ENCODE measurements at places on chromosomes 7 and 10.

DNA sequence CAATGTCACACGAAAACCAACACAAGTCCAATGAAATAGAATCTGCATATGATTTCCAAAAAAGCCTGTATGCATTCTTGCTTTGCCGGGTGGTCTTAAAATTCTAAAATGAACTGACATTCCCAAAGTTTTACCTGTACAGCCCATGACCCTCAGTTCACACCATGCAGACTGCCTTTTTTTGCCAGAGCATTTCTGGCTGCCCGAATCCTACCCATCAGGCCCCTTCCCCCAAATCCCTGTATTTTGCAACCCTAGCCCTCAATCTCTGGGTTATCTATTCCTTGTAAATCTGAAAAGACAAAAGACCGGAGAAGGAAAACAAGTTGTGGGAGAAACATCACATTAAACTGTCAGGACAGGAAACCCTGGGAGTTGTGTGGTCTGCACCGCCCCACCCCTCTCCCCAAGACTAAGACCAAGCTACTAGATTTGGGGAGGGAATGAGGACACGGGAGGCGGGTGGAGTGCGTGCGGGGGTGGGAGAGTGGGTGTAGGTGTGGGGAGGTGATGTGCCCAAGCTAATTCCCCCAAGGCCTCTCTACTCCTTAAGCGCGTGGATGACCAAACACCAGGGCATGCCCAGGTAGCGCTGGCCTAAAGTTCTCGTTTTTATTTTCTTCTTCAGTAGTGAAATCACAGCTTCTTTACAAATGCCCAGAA is 1.4 kb downstream of the JCAD start:
- DNase-seq: no peak

DNA sequence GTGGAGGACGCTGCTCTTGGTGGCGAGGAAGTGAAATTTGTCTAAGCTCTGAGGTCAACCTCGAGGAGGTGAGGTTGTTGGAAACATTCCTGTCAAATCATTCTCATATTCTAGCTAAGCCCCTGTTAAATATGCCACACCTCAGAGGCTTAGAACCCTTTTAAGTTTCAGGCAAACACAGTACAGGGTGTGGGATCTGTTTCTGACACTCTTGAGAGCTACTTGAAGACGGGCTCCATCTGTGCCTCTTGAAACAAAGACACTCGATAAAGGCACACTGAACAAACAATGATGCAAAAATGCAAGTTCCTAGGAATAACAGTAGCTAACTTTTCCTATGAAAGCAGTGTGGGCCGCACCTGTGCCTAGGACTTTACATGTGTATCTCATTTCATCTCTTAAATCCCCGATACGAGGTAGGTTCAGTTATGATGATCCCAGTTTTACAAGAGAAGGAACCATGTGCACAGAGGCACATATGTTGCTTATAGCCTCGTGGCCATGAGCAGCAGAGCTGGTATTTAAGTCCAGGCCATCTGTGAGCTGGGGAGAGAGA is 299.2 kb downstream of the CCDC3 start:
- DNase-seq: no peak

- DNase-seq: no peak
Observed at GRCh38 chr10:70834441-70835151, 18.8 kb downstream of the SGPL1 start.

DNA sequence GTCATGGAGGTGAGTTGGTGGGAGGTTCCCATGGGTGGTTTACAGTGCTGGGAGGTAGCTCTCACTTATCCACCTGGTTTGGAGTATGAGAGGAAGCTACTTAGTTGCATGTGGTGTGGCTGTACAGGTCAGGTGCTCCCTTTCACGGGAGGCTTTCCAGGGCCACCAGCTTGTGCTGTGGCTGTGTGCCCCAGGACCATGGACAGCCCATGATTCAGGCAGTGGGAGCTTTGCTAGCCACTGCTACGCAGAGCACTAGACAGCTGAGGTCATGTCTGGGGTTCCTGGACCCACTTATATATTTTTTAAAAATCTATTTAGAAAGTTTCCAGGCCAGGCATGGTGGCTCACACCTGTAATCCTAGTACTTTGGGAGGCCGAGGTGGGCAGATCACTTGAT is 42.5 kb upstream of the KCNMA1 start:
- no peak for DNase-seq

- no peak for DNase-seq
Observed at GRCh38 chr10:4034907-4035598, 250.0 kb upstream of the KLF6 start.

- no peak for DNase-seq
Observed at GRCh38 chr10:23368816-23369640, 24.4 kb upstream of the C10orf67 start.

- no peak for DNase-seq
Observed at GRCh38 chr10:113292086-113292485, 260.8 kb upstream of the HABP2 start.

- DNase-seq: no peak
Observed at GRCh38 chr7:144048648-144049047, at the start of gene OR2A5. TSS of gene OR2A5 (plus strand) at chr7:144048948. CDS start at chr7:144050402, 1,454 bp downstream.

DNA sequence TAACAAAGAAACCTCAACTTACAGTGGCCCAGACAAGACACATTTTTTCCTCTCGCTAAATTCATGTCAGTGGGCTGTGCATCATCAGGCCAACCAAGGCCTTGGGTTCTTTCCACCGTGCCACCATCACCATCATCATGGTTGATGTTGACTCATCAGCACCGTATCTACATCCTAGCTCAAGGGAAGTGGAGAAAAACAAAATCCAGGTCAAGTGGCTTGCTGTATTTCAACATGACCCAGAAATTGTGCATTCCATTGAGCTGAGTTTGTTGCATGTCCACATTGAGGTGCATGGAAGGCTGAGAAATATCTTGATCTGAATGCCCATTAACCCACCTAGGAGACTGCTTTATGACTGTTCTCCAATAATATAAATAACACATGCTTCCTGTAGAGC is 312.4 kb upstream of the CDC14C start:
- no peak for DNase-seq

- no peak for DNase-seq
Observed at GRCh38 chr7:24848878-24849277, 91.6 kb upstream of the GSDME start.

DNA sequence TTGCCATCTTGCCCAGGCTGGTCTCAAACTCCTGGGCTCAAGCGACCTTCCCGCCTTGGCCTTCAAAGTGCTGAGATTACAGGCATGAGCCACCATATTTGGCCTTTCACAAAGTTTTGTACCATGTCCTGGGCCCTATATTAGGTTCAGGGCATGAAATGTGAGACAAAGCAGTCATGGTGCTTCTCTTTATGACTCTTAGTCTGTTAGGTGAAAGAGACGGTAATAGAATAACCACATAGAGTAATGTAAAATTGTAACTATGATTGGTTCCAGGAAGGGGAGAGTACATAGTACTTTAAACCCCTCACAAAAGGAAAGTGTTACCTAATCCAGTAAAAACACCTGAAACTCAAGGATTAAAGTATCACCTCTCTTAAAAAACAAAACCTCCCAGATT is 144.7 kb downstream of the SPAG6 start:
- no peak for DNase-seq

DNA sequence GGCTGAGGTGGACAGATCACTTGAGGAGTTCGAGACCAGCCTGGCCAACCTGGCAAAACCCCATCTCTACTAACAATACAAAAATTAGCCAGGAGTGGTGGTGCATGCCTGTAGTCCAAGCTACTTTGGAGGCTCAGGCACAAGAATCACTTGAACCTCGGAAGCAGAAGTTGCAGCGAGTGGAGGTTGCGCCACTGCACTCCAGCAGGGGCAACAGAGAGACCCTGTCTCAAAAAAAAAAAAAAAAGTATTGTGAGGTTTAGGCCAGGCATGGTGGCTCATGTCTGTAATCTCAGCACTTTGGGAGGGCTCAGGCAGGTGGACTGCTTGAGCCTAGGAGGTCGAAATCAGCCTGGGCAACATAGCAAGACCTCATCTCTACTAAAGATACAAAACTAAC is 16.0 kb downstream of the TET1 start:
- DNase-seq: no peak

DNA sequence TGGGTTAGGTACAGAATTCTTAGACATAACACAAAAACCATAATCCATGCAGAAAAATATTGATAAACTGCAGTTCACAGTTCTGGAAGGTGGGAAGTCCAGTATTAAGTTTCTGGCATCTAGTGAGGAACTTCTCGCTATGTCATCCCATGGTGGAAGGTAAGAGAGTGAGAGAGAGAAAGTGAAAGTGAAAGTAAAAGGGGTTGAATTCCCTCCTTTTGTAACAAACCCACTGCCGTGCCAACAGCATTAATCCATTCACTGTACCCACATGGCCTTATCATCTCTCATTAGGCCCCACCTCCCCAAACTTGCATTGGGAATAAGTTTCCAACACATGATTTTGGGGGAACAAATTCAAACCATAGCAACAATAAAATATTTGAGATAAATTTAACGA is 17.1 kb downstream of the ZNF485 start:
- DNase-seq: peak; percentile 17

GRCh38 chr7:16702441-16702840 is 51.1 kb upstream of the TSPAN13 start:
- no peak for DNase-seq

DNA sequence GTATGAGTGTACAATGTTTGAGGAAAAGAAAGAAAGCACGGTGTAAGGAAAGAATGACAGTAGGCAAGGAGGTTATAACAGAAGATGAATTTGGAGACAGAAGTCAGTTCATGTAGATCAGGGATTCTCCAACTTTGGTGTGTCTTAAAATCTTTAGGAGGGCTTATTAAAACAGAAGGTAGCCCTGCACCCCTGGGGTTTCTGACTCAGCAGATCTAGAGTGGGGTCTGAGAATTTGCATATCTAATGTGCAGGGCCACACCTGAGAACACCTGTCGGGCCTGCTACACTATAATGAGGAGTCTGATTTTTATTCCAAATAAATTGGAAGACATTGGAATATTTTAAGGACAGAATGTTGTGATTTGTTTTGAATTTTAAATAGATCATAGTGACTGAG is 120.6 kb downstream of the RNF133 start:
- DNase-seq: no peak

- no peak for DNase-seq
Observed at GRCh38 chr10:69459893-69460575, 8.8 kb downstream of the TSPAN15 start.

GRCh38 chr10:10209167-10209566 is 808.5 kb upstream of the CELF2 start:
- DNase-seq: peak; percentile 1

GRCh38 chr7:115009736-115010440 is 88.0 kb downstream of the MDFIC start:
- DNase-seq: peak; percentile 37

- no peak for DNase-seq
Observed at GRCh38 chr10:541750-542371, 147.6 kb downstream of the DIP2C start.

GRCh38 chr7:33503736-33504135 is 374.4 kb downstream of the BBS9 start:
- DNase-seq: no peak

DNA sequence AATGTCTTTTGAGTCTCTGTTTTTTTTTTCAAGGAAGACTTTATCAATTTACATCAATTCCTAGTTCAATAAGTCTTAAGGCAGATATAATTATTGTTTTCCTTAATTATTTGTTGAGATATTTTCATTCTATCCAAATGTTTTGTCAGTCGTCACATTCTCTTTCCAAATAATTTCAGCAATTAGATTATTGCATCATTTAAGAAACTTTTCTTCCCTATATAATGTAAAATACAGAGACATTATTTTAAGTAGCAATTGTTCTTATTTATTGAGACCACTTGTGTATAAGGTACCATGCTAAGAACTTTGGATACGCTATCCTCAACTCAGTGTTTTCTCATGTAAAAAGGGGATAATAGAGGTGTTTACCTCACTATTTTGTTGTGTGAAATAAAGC is 38.1 kb upstream of the GNAT3 start:
- no peak for DNase-seq

DNA sequence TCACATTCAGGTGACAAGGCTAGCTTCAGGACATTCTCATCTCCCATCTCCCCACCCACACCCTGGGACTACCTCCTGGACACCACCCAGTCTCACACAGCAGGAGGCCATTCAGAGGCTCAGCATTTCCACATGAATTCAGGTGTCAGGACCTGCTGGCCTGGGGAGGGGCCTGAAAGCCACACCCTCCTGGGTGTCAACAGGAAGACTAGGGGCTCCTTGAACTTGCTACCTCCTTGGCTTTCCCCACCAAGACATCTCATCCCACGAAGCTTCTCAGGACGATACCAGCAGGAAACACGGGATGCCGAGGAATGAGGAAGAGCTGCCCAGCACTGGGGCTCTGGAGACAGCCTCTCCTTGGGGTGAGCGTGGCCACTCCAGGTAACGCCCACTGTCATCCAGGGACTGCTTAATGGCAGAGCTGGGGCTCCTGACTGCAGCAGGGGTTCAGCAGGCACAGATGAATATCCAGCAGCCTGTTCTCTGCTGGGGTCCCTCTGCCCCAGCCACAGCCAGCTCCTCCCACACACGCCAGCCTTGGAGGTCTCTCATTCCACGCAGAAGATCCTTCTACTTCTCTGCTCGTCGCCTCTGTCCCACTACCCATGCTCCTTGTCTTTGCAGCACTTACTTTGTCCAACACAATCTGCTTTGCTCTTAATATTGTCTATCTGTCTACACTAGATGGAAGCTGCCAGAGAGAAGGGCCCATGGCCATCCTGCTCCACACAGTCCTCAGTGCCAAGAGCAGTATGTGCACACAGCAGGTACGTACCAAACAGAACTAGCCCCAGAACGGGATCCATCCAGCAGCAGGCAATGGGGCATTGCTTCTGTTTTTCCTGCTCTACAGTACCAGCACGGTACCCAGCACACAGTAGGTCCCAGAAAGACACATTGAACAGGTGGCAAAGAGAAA is 88.7 kb downstream of the FAM53B start:
- DNase-seq: no peak

GRCh38 chr7:114182837-114183236 is 231.8 kb upstream of the FOXP2 start:
- no peak for DNase-seq

- peak; percentile 88 for DNase-seq
Observed at GRCh38 chr10:22823109-22823508, 104.7 kb upstream of the ARMC3 start.

DNA sequence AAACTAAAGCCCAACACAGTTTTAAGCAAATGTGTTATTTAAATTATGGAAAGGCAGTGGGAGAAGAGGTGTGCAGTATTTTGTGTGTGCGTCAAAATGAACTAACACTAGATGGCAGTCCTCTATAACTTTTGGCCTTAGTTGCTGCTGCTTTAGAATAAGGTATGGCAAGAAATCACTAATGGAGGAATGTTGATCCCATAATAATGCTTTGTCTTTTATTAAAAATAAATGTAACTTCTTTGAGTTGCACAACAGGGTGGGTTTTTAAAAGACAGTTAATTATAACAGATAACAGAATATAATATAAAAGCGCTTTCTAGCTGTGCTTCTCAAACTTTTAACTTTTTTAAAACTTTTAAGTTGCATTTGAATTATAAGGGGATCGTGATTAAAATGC is 56.4 kb downstream of the BBS9 start:
- peak; percentile 37 for DNase-seq

- DNase-seq: no peak
Observed at GRCh38 chr10:85601526-85601925, 765.1 kb downstream of the GRID1 start.

- no peak for DNase-seq
Observed at GRCh38 chr10:27568196-27569175, 64.4 kb downstream of the RAB18 start.

- DNase-seq: no peak
Observed at GRCh38 chr7:155590215-155591018, 44.1 kb upstream of the CNPY1 start.
